OCI-M1 (cell line): ENCODE measurements at places on chromosomes 16 and 17.

- no peak for DNase-seq
Measured at GRCh38 chr17:65515959-65516948, 45.2 kb downstream of the AXIN2 start.

GRCh38 chr17:57516290-57517230 lies 228.5 kb downstream of the CCDC182 start:
- no peak for DNase-seq

GRCh38 chr17:63082273-63082861 lies 116.3 kb downstream of the TANC2 start:
- peak; percentile 54 for DNase-seq

GRCh38 chr16:71700831-71701230 lies 23.7 kb downstream of the PHLPP2 start:
- no peak for DNase-seq

- DNase-seq, result no peak
Measured at GRCh38 chr17:62862251-62862650, 54.1 kb upstream of the MARCHF10 start.

DNA sequence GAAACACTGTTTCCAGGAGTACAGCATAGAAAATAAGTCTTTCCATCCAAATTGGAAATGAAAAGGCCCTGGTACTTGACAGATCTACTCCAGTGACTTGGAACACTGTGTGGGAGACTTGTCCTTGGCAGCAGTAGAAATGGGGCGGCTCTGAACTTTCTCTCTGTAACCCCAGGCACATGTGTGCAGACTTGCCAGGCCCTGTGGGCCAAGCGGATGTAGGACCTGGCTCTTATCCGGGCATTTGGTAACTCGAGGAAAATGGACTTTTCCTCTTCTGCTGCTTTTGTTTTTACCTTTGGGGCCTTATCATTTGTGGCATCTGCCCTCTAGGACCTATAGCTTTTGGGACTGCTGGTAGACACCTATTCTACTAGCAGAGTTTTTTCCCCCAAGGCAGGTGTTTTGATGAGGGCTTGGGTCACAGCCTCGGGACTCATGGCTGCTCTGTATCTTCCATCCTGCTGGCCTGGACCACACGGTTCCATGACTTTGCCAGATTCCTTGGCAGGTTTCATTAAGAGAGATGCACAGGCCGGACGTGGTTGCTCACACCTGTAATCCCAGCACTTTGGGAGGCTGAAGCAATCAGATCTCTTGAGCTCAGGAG lies 43.5 kb downstream of the SMPD3 start:
- DNase-seq, result no peak

DNA sequence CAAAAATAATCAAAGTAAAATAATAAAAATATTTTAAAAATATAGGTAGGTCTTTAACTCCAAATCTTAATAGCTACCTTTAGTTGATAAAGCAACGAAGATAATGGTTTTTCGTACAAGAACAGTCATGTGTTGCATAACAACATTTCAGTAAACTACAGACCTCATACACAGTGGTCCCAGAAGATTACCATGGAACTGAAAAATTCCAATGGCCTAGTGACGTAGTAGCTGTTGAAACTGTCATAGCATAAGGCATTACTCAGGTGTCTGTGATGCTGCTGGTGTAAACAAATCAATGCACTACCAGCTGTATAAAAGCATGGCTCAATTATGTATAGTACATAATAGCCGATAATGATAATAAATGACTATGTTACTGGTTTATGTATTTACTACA lies 43.9 kb downstream of the CREBBP start:
- no peak for DNase-seq

- DNase-seq, result no peak
Measured at GRCh38 chr16:81550432-81550808, 105.8 kb downstream of the CMIP start.

- no peak for DNase-seq
Measured at GRCh38 chr17:71948703-71949422, 172.0 kb upstream of the SOX9 start.

DNA sequence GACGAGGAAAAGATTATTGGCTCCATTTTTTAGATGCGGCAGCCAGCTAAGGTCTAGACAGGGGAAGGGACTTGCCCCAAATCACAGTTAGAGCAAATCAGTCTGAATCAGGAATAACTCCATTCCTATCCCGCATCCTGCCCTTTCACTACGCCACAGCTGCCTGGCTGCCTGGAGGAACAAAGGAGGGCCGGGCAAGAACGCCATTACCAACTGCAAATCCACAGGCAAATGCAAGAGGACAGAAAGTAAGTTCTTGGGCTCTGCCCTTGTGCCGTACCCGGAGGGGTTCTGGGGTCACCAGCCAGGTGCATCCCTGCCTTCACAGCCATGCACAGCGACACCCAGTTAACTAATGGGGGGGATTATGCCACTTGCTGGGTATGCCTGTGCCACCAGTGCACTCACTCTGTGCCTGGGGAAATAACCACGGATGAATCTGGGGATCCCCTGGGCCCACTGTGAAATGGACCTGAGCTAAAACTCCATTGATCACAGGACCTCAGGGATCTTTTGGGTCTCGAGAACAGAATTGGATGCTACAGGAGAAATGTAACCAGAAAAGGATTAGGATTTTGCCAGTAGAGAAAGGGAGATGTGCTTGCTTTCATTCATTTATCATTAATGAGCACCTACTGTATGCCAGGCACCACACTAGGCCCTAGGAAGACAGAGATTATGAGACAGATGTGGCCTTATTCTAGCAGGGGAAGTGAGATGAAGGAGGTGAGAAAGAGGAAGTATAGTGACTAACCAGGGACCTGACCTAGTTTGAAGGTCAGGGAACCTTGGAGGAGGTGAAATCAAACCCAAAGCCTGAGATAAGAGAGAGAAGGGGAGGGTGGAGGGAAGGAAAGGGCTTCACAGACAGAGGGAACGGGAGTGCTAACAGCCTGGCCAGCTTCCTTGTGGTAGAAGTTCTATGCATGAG lies 17.7 kb downstream of the BCL7C start:
- DNase-seq, result peak; percentile 96

GRCh38 chr17:71821511-71821910 lies 299.3 kb upstream of the SOX9 start:
- no peak for DNase-seq

DNA sequence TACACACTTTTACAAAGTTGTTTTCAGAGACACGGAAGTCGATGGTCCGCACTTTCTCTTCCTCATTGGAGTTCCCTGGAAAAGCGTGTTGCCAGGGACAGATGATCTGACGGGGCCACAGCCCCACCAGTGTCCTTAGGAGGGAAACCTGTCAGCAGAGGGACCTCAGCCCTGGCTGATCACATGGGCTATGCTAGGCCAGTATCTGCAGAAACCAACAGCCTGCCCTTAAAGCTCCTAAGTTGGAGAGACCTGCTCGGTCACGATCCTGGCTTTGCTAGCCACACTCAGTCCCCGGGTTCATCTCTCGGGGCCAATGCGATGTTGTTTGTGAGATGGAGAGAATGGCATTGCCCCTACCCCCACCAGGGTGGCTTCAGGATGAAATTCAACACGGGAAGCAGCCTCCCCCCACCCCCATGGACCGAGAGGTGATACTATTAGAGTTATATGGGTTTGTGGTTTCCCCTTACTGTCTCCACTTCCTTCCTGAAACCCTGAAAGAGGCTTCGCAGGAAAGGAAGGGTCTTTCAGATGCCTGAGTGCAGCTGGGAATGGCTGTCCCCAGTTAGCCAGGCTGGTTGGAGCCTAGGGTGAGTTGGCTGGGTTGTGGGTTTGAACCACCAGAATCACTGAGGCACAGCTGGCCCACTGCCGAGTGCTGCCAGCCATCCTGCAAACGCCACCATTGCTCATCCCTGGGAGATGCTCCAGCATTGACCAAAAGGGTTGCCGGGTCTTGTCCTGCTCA lies 16.6 kb downstream of the RMI2 start:
- DNase-seq, result peak; percentile 27

DNA sequence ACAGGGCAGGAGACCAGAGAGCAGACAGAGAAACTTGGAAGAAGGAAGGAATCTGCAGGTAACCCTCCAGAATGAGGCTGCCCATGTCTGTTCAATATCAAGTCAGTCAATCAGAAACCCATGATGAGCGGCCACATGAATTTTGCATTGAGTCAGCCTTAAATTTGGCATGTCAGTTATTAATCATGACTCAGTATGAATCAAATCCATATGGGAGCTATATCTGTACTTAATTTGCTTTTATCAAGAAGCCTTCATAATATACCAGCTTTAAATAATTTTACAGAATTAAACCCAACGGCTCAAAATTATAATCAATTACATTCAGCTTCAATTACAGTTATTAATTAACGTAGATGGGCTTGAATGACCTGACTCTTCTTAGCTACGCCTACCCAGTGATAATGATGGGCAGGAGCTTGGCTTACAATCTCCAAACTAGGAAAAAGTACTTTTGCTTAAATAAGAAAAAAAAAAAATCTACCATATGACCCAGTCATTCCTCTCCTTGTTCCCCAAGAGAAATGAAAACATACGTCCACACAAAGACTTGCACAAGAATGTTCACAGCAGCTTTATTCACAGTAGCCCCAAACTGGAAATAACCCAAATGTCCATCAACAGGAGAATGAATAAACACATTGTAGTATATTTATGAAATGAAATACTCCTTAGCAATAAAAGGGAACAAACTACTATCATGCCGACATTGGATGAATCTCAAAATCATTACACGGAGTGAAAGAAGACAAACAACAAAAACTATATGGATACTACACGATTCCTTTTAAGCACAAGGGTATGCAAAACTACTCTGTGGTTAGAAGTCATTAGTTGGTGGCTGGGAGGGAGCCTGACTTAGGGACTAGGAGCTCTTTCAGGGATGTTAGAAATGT lies 48.6 kb downstream of the SLC39A11 start:
- DNase-seq, result no peak

GRCh38 chr16:85528528-85529387 lies 84.4 kb upstream of the GSE1 start:
- DNase-seq, result peak; percentile 73

DNA sequence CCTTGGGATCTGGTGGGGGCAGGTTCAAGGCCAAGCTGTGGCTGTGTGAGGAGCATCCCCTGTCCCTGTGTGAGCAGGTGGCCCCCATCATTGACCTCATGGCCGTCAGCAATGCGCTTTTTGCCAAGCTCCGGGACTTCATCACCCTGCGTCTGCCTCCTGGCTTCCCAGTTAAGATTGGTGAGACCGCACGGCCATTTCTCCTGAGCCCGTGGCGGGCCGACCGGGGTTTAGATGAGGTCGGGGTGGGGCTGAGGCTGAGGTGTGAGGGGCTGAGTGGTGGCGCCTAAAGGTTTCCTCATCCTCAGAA lies 10.7 kb downstream of the CORO6 start:
- no peak for DNase-seq

DNA sequence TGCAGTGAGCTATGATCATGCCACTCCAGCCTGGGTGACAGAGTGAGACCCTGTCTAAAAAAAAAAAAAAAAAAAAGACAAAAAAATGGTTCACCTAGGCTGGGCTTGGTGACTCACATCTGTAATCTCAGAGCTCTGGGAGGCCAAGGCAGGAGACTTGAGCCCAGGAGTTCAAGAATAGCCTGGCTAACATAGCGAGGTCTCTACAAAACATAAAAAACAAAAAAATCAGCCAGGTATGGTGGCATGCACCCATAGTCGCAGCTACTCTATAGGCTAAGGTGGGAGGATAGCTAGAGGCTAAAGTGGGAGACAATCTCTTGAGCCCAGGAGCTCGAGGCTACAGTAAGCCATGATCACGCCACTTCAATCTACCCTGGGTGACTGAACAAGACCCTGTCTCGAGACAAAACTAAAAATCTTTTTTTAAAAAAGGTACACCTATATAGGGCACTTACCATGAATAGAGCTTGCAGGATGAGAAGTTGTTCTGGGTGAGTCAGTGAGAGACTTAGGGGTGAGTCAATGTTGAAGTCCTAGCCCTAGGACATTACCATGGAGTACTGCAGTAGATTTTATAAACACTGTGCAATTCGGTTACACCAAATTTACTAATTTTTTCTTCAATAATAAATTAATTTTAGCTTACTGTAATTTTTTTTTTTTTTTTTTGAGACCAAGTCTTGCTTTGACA lies 19.0 kb downstream of the USP32 start:
- peak; percentile 27 for DNase-seq

- DNase-seq, result no peak
Measured at GRCh38 chr16:22421136-22421535, 46.7 kb upstream of the CDR2 start.

DNA sequence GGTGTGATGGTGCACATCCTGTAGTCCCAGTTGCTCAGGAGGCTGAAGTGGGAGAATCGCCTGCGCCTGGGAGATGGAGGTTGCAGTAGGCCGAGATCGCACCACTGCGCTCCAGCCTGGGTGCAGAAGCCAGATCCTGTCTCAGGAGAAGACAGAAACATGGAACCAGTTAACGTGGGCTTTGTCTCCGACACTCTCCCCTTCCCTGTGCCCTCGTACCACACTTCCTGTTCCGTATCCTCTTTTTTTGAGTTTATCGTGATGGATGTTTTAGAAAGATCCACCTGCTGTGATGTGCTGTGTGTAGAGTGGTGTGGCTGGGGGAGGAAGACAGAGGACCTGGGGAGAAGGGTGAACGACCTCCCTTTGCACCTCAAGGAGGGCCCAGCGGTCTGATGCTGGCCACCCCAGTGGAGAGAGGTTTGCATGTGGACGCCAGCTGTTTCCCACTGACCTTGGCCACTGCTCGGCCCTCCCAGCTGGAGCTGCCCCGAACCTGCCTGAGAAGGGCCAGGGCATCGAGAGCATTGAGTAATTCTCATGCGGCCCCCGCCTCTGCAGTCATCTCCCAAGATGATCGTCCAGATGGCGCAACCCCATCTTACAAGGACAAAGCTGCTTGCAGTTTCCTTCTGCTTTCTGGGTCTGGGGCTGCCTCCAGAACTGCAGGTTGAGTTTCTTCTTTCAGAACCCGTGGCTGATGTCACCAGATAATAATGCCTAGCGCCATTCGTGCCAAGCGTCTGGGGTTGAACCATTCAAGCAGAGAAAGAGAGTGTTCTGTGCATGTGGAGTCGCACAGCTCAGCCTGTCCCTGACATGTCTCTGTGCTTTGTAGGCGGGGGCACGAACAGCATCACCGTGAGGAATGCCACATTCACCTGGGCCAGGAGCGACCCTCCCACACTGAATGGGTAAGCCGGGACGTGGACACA lies 126.3 kb downstream of the ABCC1 start:
- DNase-seq, result no peak

GRCh38 chr17:32609085-32609484 lies 122.3 kb downstream of the CDK5R1 start:
- peak; percentile 81 for DNase-seq

DNA sequence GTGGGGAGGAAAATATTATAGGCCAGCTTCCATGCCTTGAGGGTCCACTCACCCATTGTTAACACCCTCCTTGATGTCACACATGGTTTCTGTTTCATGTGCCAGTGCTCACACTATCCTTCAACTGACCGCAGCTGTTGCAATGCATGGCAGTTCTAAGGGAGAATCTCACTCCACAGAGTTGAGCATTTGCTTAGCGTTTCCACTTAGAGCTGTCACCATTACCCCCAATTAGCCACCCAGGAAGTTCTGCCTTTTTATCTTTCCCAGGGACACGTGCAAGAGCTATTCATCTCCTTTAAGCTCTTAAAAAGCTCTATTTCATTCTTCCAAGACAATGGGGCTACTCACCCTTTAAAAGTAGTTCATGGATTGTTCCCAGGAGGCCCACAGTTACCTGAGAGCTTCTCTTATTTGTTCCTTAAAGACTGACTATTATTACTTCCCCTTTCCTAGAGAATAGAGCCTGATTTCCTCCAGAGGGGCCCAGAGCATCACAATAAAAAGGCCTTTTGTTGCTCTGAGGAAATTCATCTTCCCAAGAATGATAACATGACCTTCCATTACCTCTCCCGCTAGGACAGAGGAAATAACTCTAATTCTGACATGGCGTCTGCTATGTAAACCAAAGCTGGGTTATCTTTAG lies 126.8 kb downstream of the CACNG3 start:
- no peak for DNase-seq

GRCh38 chr17:2090210-2090641 lies 35.3 kb downstream of the HIC1 start:
- no peak for DNase-seq
